ENCODE measurements at places on chromosomes 4 and X.

GRCh38 chr4:189507060-189507459 lies 433.6 kb upstream of the FRG1 start:
- no peak for DNase-seq

GRCh38 chr4:139525414-139525813 lies 30.6 kb downstream of the SETD7 start:
- no peak for DNase-seq

DNA sequence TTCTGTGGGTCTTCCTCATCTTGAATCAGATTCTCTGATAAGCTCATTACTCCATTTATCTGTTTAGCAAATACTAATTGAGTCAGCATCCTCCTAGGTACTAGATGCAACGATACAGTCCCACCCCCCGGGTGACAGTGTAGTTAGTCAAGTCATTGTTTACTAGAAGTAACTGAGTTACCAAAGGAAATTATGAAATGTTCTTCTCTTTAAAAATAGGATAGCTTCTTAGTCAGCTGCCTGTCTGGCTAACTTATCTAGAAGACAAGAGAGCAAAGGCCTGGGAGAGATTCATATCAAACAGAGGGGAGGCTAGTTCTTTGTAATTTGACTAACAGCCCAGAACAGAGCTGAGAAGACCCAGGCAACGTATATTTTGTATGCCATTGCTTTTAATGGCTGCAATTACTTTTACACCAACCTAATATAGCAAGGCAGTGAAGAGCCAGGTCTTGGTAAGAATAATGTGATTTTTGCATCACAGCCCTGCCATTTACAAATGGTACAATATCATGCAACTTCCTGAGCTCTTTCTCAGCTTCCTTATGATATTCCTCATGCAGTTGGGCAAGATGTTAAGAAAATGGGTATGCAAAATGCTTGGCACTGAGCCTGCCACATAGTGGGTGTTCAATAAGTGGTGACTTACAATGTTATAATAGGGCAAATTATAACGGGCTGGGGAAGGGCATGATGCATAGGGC lies 149.9 kb downstream of the CHIC2 start:
- no peak for DNase-seq

- no peak for DNase-seq
Measured at GRCh38 chr4:24282446-24282845, 301.9 kb downstream of the DHX15 start.

DNA sequence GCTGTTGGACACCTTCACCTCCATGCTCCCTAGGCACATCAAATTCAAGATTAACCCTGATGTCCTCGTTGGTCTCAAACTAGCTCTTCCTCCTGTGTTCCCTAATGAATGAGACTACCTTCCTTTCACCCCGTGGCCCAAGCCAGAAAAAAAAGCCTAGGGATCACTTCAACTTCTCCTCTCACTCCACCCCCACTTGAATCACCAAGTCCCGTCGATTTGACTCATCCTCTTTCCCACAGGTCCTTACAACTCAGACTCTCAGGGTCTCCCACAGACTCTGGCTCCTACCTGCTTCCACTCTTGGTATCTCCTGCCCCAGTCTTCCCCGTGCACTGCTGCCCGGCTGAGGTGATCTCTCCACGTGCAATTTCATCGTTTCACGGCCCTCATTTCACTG lies 8.5 kb downstream of the SLC25A43 start:
- no peak for DNase-seq

DNA sequence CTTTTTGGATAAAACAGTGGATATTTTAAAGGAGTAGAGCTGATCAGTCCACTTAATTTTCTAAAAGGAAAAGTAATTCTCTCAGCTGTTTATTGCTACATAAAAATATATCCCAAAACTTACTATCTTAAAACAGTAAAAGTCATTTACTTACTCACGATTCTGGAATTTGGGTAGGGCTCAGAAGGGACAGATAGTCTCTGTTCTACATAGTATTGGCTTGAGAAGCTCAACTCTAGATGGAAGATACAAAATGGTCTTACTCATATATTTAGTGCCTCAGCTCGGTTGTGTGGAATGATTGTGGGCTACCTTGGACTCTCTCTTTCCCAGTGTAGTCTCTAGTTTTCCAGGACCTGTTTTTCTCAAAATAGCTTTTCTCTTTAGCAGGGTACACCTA lies 691.5 kb upstream of the POU3F4 start:
- DNase-seq: no peak

- DNase-seq: no peak
Measured at GRCh38 chr4:21450331-21450730, 498.2 kb downstream of the KCNIP4 start.

DNA sequence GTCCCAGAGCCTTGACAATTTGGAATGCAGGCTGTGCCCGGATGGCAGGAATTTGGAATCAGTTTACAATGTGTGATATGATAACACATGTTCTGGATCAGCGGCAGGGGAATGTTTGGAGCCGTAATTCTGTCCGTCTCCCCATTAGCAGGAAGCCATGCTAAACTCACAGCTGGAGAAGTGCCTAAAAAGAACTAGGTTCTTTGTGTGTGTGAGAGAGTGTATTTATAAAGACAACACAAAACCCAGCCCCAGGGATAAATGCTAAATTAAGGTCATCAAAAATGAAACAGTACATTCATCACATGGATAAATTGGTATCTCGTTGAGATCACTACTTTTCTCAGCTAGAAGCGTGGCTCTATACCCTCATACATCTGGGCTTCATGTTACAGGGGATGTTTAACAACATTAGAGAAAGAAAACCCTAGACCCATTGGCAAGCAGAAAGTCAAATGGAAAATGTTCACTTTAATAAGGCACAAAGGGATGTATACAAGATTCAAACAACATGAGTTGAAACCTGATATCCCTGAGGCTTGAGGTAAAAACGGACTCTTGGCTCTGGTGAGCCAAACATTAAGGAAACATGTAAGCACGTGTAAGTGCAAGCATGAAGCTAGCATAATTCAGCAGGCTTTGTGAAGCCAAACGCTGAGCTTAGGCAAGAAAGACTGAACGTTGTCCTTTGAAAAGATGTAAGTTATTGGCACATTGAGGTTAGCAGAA lies 18.0 kb upstream of the TMEM131L start:
- DNase-seq: no peak

GRCh38 chrX:50067435-50068284 lies 133.1 kb downstream of the AKAP4 start:
- peak; percentile 7 for DNase-seq

DNA sequence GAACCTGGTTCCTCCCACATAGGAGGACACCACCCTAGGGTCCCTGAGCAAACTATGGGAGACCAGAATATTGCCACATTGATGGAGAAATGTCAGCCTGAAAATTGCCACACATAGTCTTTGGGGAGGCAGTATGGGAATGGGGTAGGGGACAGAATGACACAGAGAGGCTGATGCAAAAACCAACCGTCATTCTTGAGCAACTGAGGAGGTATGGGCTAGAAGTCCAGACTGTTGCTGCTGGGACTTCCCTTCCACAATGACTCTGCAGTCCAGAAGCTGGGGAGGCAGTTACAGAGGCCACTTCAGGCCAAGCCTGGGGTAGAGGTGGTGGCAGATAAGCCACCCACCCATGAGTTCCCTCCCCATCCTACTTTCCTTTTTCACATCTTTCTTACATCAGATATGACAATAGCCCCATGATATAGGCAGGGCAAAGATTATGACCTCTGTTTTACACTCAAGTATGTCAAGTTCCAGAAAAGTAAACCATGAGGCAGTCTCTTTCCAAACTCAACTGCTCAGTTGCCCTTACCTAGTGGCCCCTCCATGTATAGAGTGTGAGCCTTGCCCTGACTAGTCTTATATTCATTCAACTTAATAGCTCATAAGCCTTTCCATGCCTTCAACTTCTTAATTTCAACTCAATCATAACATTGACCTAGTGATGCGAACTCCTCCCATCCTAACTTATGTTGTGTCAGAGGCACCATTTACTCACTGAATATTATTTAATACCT lies 41.7 kb downstream of the VSIG4 start:
- DNase-seq: no peak

DNA sequence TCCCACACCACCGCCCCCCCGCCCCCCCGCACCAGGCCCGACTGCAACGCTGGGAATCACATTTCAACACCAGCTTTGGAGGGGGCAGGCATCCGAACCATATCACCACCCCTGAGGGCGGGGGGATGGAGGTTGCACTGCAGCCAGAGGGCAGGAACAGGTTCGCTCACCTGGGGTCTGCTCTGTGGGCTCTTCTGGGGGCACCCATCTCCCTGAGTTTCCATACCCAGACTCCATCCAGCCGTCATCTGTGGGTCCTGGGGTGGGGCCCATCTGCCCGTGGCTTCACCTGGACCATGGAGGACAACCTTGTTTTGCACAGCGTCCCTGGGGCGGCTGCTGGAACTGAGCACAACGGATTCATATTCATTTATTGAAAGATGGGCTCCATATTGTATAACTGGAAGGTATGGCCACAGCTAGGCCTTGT lies 6.9 kb downstream of the PSAPL1 start:
- no peak for DNase-seq

GRCh38 chrX:12702509-12703091 lies 88.6 kb upstream of the PRPS2 start:
- no peak for DNase-seq

DNA sequence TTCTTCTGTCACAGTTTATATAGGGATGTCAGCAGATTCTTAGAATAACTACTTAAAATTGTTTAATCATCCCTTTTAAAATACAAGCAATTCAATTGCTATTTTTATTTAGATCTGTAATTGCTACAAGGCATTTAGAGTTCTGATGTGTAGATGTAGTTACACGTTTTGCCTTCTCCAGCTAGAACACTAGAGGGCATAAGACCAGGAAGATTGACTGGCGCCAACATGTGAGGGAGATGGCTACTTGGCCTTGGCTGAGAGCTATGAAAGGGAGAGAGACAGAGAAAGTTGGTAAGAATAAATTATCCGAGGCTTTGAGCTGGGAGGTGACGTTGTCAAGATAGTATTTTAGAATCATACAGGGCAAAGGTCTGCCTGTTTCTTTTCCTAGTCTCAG lies 563.7 kb upstream of the PRKX start:
- no peak for DNase-seq

DNA sequence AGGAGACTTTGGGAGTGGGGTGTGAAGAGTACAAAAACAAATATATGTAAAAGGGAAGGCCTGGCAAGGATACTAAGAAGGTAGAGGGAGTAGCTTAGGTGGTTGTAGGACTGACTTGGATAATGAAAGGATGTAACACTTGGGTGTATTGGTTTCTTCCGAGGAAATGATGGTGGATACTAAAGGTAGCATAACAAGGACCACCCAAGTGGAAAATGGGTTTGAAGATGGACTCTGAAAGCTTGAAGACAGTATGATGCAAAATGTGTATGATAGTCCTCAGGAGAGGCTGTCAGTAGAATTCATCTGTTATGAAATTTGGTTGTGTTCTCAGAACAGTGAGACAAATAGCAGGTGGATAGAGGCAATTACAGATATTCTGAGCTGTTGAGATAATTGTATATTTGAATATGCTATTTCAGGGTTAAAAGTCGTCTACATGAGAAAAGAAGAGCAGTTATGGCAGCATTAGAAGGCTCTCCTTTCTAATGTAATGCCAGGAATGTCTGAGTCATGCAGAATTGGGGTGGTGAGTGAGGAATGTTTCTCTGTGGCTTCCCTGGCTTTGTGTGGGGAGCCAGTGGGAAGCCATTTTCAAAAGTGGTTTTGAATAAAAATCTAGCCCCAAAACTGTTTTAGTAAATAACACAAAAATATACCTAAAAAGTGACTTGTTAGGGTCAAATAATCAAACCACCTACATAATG lies 75.6 kb downstream of the FHIP1A start:
- no peak for DNase-seq

DNA sequence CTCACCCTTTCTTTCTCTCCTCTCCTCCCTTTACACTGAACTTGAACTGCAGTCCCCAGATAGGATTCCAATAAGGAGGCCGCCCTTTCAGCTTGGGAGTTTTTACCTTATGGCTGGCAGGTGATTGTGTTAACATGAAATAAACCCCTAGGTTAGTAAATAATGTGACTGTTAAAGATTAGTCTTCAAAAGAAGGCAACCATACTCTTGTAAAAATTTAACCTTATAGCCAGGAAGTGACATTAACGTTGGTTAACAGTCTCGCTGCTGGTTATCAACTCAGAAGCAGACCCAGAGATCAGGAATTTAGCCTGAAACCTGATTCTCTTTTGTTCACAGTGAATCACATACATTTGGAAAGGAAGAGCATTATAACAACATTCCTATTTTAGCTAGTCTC lies 15.2 kb downstream of the FHDC1 start:
- no peak for DNase-seq

DNA sequence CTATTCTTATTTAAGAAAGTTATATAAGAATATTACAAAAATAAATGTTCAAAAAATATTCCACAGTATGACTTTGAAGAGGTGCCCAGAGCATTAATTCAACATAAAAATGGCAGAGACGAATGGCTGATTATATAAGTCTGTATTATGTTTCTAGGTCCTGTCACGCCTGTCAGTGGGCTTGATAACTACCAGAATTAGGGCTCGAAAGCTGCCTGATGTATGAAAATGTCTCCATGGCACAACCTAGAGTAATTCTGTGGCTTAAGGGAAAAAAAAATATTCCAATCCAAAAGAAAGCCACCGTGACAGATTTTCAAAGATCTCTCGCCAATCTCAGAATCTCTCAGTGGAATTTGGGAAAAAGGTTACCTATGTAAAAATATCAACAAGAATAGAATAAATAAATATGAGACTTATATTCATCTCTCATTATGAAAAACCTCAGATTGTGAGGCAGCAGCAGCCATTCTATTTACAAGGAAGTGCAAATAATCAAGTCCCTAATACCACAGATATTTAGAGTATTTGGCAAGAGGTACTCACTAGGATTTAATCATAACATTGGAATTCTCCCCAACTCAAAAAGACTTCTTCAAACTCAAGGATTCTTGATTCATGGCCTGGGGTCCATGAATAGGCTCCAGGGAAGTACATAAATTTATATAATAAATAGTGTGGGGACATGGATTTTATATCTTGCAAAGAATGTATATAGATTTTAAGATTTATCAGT lies 489.1 kb upstream of the INTU start:
- no peak for DNase-seq

- DNase-seq: no peak
Measured at GRCh38 chr4:74840936-74841509, 46.7 kb upstream of the BTC start.

DNA sequence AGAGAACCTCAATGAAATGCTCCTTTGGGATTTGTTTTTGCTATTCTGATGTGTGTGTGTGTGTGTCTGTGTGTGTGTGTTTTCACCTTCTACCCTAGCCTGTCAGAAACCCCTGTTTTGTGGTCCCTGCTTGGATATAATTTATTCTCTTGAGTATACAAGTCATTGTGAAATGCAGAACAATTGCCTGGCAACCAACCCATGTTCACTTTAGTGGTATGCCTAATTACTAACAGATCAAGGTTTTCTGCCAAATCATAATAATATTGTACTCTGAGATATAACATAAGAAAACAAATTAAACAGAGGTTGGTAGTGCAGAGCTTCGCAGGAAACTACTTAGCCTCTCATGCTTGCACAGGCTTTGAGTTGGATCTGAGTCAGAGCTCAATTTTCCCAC lies 7.0 kb upstream of the TET2 start:
- DNase-seq: no peak

- no peak for DNase-seq
Measured at GRCh38 chr4:81923140-81923539, 450.7 kb downstream of the HNRNPD start.
